Fibroblast of skin of right quadriceps (primary cell): ENCODE measurements at places on chromosomes 2 and 18.
A peak's percentile ranks its signal among the peaks of the same experiment; 100 is the strongest.

DNA sequence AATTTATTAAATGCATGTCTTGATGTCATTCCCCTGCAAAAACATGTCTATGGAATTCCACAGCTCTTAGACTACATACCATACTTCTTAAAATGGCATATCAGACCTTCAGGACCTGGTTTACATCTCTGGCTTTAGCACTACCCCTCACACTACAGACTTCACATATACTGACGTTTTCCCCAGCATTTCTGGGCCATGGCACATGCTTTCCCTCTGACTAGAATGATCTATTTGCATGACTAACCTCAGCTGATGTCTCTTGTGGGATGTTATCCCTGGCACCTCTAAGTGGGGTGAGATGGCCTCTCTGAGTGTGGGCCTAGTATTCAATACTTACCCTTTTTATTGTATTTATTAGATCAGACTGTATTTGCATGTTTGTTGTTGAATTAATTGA is 381.6 kb downstream of the ERBB4 start:
- peak; percentile 38 for DNase-seq

DNA sequence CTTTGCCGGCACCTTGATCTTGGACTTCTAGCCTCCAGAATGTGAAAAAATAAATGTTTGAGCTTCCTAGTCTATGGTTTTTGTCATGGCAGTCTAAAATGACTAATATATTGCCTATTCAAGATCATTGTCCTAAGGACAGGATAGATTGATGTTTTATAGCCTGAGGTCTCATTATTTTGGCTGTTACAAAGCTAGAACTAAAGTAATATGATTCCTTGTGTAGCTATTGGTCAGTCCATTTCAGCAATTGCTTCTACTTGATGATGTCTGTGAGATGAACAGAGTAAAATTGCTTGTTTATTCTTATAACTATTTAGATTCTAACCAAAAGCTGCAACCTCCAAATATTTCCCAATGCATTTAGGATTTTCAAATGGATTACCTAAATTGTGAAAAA is 145.0 kb downstream of the HRH4 start:
- DNase-seq, result no peak

DNA sequence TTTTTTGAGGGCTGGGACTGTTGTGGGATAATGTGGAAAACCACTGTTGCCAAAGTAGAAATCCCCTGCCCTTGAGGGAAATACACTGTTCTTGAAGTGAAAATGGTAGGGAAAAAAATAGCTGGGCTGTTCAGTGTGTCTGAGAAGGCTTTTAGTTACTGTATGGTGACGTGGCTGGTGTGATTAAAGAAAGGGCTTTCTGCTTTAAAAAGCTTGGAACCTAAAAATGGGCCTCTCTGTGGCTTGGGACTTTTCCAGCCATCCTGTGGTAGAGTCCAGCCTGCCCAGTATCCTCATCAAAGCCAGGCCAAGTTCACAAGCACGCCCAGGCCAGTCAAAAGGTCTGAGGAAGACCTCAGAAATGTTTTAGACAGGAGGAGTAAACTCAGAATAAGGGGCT is 6.8 kb downstream of the MGAT5 start:
- peak; percentile 84 for DNase-seq

GRCh38 chr2:85514323-85514722 is 24.6 kb upstream of the MAT2A start:
- DNase-seq, result no peak

DNA sequence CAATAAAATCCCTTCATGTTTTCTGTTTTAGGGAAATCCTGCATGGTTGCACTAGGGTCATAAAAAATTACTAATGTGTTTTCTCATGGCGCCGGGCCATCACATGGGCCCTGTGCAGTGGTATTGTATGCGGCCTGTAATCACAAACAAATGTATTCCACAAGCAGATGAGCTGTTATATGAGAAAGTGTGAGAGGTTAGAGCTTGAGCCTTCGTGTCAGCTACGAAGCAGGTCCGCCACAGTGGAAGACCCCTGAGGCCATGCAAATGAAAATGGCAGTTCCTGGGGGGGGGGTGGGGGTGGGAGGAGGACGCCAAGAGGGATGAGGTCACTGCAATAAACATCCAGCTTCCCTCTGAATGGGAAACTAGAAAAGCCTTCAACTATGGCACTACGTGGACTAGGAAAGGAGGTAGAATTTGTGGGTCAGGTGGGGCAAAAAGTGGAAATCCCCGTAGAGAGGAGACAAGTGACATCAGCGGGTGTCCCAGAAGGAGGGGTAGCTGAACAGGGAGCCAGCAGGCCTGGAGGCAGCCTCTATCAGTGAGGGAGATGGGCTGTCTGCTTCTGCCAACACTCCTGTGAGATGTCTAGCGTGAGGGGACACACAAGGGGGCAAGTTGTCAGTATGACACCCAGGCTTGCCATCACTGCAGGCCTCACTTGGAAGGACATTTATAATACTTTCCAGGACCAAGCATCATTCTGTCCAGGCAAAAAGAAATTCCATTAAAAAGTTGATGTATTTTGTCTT is 130.3 kb upstream of the CTAGE1 start:
- peak; percentile 77 for DNase-seq

DNA sequence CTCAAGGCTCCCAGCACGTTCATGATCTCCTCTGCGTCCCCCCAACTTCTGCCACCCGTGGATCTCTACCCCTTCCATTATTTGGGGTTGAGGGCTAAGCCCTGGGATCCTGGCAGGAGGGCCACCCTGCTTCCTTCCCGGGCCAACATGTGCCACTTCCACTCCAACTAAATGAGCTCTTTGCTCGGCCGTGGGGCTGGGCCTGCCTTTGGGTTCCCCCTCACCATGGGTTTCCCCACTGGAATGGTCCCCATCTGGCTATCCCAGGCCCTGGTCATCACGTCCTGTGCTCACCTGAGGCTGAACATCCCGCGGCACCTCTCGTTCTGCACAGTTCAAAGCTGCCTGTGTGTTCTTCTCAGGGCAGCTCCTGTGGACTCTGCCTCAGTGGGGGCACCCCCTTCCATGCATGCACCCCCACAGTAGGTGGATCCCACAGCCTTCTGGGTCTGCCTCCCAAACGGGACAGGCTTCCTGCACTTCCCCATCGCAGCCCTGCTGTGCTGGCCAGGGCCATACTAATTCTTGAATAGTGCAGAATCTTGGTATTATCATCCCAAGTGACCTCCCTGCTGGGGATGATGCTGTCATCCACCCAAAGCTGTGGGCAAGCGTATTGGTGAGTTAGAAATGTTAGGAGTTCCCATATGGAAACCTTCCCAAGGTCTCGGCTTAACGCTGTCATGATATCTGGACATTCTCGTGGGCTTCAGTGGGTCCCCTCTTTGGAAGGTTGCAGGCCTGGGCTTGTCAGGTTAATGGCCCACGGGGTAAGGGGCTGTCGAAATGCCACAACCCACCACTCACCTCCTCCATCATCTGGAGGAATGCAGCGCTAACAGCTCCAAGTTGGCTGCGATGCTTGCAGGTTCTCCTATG is 150.5 kb upstream of the TWIST2 start:
- DNase-seq, result no peak
